Neural crest cell (in vitro differentiated cells): ENCODE measurements at places on chromosomes 7 and 10.

DNA sequence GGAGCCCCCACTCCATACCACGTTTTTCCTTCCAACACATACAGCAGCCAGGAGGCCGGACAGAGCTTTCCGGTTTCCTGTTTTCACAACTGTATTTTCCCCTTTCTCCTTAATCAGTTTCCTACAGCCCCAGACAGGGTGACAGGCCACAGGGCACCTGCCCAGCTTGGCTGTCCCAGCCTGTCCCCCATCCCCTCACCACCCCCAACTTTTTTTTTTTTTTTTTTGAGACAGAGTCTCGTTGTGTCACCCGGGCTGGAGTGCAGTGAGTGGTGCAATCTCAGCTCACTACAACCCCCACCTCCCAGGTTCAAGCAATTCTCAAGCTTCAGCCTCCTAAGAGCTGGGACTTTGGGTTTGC, 10.3 kb upstream of the HSPB1 start:
- H3K27me3 ChIP-seq, result peaks cover 10% of the 10 kb centered on the region
- peaks cover 18% of the 10 kb centered on the region for H3K4me1 ChIP-seq
- H3K36me3 ChIP-seq, result no peaks in the 10 kb centered on the region
- H3K27ac ChIP-seq, result no peak overlapping the region
- no peak overlapping the region for H3K4me3 ChIP-seq
- DNase-seq, result no peak

DNA sequence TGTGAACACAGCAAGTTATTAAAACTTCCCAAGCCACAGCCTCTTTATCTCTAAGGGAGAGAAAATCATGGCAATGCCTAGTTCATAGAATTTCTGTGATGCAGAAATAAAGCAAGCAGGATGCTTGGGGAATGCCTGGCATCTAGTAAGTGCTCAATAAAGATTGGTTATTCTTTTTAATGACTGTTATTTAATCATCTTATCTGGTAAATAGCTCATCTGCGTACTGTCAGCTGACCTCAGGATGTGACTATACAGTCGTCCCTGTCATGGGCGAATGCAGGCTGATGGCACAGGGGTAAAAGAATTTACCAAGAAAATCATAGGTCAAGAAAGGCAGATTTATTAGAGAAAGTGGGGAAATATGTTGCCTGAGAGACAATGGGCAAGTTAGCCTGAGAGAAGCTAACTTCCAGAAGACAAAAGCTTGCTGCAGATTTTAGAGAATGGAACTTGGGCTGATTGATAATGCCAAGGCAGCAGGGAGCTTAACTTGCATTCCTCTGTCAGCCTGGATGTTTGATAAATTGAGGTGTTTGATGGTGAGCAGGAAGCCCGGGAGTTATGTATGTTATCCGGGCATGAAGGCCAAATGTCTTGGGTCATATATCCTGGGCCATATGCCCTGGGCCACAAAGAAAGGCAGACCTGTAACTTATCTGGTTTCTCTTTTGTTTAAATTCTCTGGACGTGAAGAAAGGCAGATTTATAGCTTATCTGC, 126.0 kb downstream of the KCNMA1 start:
- peaks cover 4% of the 10 kb centered on the region for H3K27me3 ChIP-seq
- H3K36me3 ChIP-seq, result no peaks in the 10 kb centered on the region
- no peak for DNase-seq
- no peak overlapping the region for H3K4me3 ChIP-seq
- peaks cover 29% of the 10 kb centered on the region for H3K4me1 ChIP-seq

DNA sequence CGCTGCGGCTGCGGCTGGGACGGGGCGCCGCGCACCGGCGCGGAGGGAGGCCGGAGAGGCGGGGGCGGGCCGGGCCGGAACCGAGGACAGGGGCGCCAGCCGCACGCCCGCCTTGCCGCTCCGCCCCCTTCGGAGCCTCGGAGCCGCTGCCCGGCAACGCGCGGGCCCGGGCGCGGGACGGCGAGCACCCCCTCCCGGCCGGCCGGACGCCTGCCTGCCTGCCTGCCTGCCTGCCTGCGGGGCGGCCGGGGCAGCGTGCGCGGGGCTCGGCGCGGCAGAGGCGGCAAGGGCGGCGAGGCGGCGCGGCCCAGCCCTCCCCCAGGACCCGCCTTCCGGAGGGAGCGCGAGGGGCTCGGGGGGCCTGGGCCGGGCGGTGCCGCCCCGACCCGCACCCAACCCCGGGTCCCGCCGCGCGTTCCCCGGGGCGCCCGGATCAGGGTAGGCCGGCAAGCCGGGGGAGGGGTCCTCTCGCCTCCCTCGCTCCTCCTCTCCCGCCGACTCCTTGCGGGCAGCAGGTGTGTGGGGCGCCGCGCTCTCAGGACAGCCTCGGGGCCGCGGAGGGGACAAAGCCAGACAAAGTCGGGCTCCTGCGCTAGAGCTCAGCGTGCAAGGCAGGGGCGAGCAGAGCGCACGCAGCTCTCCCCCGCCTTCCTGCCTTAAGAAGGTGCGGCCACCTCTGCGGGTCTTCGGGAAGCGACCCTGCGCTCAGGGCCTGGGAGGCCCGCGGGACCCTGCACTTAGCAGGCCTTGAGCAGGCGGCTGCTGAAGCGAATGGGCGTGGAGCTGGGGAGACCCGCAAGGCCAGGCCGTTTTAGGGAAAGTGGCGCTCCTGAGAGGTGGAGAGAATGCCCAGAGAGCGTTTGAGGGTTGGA, at the start of gene KIAA1549:
Gene KIAA1549, minus strand, starts transcription at position 58 of the 872 bp plus-strand sequence. CDS start 120 bp downstream, outside the sequence.
- peak; percentile 51 for DNase-seq
- H3K36me3 ChIP-seq, result no peaks in the 10 kb centered on the region
- H3K4me3 ChIP-seq, result peak within 1 kb of the TSS; percentile 99
- no peaks in the 10 kb centered on the region for H3K27me3 ChIP-seq
- peaks cover 37% of the 10 kb centered on the region for H3K4me1 ChIP-seq
- peak within 1 kb of the TSS; percentile 93 for H3K27ac ChIP-seq

- H3K4me1 ChIP-seq, result peaks cover 5% of the 10 kb centered on the region
- no peak for DNase-seq
- H3K36me3 ChIP-seq, result no peaks in the 10 kb centered on the region
- peaks cover 24% of the 10 kb centered on the region for H3K27me3 ChIP-seq
- H3K4me3 ChIP-seq, result no peak overlapping the region
Measured at GRCh38 chr10:122974023-122974422, 6.2 kb upstream of the PSTK start.

- DNase-seq, result no peak
- H3K36me3 ChIP-seq, result no peaks in the 10 kb centered on the region
- peaks cover 26% of the 10 kb centered on the region for H3K27me3 ChIP-seq
- H3K4me3 ChIP-seq, result no peak overlapping the region
- peaks cover 4% of the 10 kb centered on the region for H3K4me1 ChIP-seq
Measured at GRCh38 chr10:28316696-28317095, 13.8 kb upstream of the MPP7 start.

GRCh38 chr7:45525057-45525456, 49.1 kb upstream of the ADCY1 start:
- no peak for DNase-seq
- peaks cover 5% of the 10 kb centered on the region for H3K27me3 ChIP-seq
- no peaks in the 10 kb centered on the region for H3K36me3 ChIP-seq

DNA sequence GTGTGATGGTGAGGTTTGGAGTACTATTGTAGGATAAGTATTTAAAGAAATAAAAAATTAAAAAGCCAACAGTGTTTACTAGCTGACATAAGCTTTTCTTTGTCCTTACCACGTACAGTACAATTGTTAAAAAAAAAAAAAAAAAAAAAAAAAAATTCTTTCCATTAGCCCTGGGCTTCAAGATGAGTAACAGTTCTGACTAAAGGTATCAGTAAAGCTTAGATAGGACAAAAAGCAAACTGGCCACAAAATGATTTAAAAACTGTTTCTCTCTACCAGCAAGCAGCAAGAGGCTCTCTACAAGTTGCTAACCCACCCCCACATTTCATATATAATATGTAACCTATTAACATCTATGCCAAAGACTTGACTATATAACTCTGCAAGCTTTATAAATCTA, 17.5 kb downstream of the HYCC1 start:
- H3K36me3 ChIP-seq, result peaks cover 5% of the 10 kb centered on the region
- no peak for DNase-seq
- no peaks in the 10 kb centered on the region for H3K4me1 ChIP-seq
- H3K4me3 ChIP-seq, result no peak overlapping the region

GRCh38 chr10:99551616-99552015, 18.9 kb downstream of the NKX2-3 start:
- DNase-seq, result no peak
- no peak overlapping the region for H3K27ac ChIP-seq
- no peaks in the 10 kb centered on the region for H3K4me1 ChIP-seq
- H3K4me3 ChIP-seq, result no peak overlapping the region
- H3K36me3 ChIP-seq, result no peaks in the 10 kb centered on the region
- peaks cover 97% of the 10 kb centered on the region for H3K27me3 ChIP-seq
